ENCODE measurements at places on chromosomes 5 and 9. TPM values are rescaled to one million over a fixed set of nuclear protein-coding genes. Genes with fewer than 3 reads are reported as not detected.

DNA sequence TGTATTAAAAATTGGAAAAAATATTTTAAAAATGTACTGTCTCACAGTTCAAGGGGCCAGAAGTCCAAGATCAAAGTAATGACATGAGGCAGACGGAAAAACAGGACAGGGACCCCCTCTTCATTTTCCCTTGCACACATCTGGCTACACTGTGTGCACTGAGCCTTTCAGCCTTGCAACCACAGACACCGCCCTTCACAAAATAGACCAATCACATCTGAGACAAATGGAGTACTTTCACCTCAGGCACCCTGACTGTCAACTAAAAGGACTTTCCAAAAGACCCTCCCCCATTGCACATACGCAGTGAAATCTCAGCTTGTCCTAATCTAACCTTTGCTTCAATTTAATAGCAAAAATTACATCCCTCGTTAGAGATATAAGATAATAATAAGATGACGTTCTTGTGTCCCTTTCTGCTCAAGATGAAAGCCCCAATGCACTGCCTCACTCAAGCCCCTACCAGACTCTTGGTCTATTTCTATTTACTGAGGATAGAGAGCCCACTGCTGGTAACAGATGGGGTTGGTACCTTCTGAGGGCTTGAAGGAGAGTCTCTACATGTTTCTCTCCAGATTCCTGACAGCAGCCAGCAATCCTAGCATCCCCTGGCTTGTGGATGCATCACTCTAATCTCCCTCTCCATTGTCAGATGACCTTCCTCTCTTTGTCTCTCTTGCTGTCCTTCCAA lies 514.8 kb upstream of the ADAMTS16 start:
- DNase-seq = no peak

- no peak for DNase-seq
These were observed 102.6 kb upstream of the ALDH1B1 start for GRCh38 chr9:38289866-38290245.

GRCh38 chr5:134072471-134073210 lies 41.8 kb upstream of the TCF7 start:
- no peak for DNase-seq

- no peak for DNase-seq
These were observed 36.5 kb upstream of the NUDT12 start for GRCh38 chr5:103598997-103599566.

The ZNF618 gene
- polyA plus RNA-seq = 16.1 TPM

The CCDC183 gene
- polyA plus RNA-seq = 2.1 TPM

The ANKRD18B gene
- 2.7 TPM for polyA plus RNA-seq

DNA sequence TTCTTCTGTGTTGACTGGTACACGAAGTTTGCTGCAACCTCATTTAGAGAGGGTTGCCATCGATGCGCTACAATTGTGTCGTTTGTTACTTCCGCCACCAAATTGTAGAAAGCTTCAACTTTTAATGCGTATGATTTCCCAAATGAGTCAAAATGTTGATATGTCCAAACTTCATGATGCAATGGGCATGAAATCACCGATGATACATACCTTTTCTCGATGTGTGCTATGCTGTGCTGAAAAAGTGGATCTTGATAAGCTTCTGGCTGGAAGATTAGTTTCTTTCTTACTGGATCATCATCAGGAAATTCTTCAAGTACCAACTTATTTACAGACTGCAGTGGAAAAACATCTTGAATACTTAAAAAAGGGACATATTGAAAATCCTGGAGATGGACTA lies 65.7 kb downstream of the TMEM38B start:
- no peak for DNase-seq

DNA sequence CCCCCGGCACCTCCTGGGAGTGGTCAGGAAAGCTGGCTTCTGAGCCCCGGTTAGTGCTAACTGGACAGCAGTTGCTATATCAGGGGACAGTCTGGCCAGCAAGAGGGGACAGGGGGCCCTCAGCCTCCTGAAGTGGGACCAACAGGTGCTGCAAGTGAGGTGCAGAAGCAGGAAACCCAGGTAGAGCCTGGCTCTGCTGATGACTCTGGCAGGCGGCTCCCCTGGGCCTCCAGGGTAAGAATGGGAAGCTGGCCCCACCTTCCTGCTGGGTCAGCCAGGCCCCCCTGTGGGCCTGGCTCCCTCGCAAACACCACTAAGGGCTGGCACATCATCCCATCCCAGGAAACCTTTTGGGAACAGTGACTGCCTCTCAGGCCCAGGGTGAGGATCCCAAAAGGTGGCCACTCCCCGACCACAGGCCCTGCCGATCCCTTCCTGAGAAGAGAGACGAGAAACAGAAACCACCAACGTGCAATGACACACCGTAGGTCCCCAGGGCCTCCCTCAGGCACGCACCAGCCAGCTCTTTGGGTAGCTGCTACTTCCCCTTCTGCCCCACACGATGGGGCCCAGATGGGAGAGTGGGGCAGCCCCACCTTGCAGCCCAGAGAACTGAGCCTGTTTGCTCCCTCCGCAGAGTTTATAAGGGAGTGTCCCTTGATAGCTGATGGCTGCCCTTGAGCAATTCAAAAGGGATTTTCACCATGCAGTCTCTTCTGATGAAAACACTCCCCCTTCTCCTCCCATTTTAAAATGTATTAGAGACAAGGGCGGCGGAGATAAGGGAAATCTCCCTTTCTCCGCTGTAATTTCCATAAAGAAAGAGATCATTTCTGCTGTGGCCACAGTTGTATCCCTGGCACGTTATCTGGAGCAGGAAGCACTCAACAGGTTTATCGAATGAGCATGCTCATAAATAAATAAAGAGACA lies 76.8 kb downstream of the STK10 start:
- peak; percentile 47 for DNase-seq

GRCh38 chr5:26649000-26649399 lies 389.4 kb downstream of the CDH9 start:
- peak; percentile 14 for DNase-seq

GRCh38 chr9:5140151-5140550 lies 45.3 kb downstream of the INSL6 start:
- DNase-seq = no peak

- DNase-seq = no peak
These were observed 19.3 kb upstream of the WNT8A start for GRCh38 chr5:138064526-138064925.

DNA sequence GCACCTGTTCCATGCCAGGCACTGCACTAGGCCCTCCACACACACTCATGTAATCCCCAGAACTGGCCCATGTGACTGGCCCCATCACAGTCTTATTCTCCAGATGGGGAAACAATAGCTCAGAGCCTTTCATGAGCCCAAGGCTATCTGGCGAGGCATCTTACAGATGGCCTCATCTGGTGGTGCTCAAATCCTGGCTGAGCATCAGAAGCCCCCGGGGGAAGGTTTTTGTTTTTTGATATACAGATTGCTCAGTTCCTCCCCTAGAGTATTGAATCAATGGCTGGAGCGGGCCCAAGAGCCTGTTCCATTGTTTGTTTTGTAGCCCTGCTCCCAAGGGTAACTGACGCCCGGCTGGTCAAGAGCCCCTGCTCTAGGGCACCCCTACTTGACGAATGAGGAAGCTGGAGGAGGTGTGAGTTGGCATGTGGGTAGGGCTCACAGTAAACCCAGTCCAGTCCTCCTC lies 145.3 kb upstream of the RAPGEF1 start:
- DNase-seq = no peak

DNA sequence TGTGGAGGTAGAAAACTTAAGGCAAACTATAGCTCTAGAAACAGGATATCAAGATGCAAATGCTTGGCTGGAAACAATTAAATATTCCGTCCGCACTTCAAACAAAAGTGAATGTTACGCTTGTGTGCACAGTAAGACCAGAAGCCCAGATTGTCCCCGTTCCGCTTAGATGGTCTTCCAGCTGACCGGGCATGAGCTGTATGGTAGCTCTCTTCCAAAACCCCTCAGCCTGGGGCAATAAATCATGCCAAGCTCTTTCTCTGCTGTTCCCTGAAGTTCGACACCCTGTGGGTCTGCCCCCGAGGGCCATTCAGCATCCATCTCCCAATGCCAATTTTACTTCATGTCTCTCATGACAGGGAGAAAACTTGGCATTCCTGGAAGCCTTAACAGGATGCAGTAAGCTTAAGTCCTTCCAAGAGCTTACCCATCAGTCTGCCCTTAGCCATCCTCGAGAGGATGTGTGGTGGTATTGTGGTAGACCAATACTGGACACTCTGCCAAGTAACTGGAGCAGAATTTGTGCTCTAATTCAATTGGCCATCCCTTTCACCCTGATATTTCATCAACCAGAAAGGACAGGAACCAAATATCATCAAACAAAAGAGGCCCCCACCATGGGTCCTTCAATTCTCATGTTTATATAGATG lies 70.7 kb upstream of the RANBP6 start:
- DNase-seq = no peak

DNA sequence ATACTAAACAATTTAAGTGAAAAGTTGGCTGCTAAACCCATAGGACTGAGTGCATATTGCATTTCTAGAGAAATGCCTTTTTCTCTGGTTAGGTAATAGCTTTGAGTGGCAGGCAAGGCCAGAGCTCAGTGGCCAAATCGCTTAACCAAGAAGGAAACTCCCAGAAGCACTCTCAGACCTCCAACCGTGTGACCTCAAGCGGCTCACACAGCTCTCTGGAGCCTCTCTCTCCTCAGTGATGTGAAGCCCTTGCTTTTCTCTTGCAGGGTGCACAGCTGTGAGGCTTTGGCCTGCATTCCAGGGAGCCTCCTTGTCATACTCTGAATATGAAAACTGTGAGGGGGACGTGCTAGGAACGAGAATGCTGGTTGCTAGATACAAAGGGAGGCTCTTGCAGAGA lies 106.7 kb downstream of the INSYN2B start:
- peak; percentile 85 for DNase-seq

DNA sequence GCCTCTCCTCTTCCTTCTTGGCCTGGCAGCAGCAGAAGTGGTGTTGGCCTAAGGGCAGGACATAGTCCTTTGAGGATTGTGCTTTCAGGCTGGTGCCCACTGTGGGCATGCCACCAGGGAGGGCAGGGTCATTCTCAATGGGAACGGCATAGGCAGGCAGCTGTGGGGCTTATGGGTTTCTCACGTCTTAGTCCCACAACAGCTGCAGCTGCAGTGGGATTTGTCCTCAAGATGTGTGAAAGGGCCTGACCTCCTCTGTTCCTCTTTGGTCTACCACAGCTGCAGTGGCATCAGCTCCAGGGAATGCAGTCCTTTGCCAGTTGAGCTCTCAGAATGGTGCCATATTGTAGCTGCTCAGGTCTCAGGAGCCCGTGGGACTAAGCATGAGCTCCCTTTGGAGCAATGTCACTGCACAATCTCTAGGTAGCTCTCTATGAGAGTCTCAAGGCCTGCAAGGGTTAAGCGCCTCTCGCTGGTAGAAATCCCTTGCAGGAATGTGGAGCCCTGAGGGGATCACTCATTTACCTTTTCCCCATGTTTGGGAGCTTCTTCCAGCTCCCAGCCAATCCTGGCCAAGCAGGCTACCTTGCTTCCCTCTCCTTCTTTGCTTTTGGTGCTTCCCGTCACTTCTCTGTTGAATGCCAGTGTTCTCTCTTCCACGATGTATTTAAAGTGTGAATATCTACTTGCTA lies 104.8 kb downstream of the GNA14 start:
- peak; percentile 47 for DNase-seq

GRCh38 chr9:37641331-37641730 lies 9.4 kb upstream of the FRMPD1 start:
- no peak for DNase-seq

- no peak for DNase-seq
These were observed 1.6 kb upstream of the DNLZ start for GRCh38 chr9:136364942-136365774.

DNA sequence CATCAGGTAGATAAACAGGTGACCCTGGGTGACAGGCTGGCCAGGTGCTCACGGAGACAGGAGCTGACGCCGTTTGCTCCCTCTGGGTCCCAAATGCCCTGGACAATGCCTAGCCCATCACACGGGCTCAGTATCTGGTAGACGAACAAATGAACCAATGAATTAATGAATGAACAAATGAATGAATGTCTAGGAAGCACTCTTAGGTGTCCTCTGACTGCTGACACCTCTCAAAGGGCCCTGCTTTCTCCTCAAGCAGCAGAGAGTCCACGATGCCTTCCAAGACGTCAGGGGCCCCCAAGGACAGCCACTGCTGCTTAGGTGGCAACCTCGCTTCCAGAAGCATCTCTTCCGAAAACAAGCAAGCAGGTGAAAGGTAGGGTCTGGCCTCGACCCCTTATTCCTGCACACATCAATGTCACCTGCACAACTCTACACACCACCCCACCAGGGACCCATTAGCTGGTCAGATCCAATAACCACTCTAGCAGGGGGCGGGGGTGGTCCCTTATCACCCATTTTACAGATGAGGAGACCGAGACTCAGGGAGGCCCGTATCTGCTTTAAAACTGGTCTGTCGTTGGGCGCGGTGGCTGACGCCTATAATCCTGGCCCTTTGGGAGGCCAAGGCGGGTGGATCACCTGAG lies 45.2 kb downstream of the VAV2 start:
- DNase-seq = no peak

DNA sequence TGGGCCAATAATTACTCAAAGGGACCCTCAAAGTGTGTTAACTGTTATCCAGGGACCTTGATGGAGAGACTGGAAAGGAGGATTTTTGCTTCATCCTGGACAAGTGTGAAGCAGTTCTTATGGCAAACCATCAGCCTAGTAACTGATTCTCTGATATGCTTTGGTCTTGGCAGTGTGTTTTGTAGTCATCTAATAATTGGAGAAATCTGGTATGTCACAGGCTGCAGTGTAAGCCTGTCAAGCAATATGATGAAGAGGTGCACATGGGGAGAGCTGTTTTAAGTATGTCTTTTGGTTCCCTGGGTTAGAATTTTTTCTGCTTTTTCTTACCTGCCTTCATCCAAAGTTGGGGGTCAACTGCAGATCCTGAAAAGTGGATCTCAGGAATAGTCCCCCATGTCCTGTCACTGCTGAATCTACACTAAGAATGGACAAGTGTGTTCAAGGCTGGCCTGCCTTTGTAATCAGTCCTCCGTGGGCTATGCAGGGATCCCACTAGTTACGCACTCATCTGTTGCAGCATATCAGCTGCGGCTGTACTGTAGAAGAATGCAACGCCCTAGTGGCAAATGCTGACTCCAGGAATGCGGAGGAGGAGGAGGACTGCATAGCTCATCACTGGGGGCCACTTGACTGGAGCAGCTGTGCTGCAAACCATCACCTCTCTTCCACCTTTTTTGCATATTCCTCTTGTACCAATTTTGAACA lies 1.9 kb downstream of the SPTAN1 start:
- peak; percentile 83 for DNase-seq

DNA sequence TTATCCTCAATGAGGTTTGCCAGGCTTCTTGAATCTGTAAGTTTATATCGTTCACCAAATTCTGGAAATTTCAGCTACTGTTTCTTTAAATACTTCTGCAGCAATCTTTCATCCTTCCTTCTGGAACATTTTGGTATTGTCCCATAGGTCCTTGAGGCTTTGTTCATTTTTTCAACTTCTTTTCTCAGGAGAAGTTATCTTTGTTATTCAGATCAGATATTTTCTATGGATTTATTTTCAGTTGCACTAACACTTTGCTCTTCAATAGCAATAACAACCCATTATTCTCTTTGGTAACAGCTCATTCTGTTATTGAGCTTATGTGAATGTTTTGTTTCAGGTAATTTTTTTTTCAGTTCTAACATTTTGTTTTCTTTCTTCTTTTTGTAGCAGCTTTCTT lies 13.5 kb downstream of the SNX2 start:
- DNase-seq = no peak

GRCh38 chr5:139381837-139382761 lies 998 bp downstream of the SLC23A1 start:
- no peak for DNase-seq
